Activated T-helper 2 cell treated with anti-CD3 and anti-CD28 coated beads, Interferon-gamma antibody, Interleukin-2, Interleukin-4, amounts not matched to agents 10 μg/mL and 5 μg/mL and 100 μg/mL, durations not matched to agents 14 hours and 24 hours and 36 hours (primary cell): ENCODE measurements at places on chromosomes 5 and 9.

- H3K36me3 ChIP-seq, result no peaks in the 10 kb centered on the region
- no peaks in the 10 kb centered on the region for H3K4me1 ChIP-seq
- H3K27me3 ChIP-seq, result no peaks in the 10 kb centered on the region
- no peak overlapping the region for H3K27ac ChIP-seq
- DNase-seq, result no peak
Observed at GRCh38 chr5:32973646-32974045, 262.5 kb downstream of the NPR3 start.

- peaks cover 4% of the 10 kb centered on the region for H3K4me1 ChIP-seq
- H3K27me3 ChIP-seq, result peaks cover 24% of the 10 kb centered on the region
- peak overlapping the region; percentile 68 for H3K4me3 ChIP-seq
- no peak for DNase-seq
Observed at GRCh38 chr9:134325096-134325812, 1.0 kb upstream of the RXRA start.

- no peak for DNase-seq
- peaks cover 85% of the 10 kb centered on the region for H3K36me3 ChIP-seq
- H3K27ac ChIP-seq, result no peak overlapping the region
- no peaks in the 10 kb centered on the region for H3K27me3 ChIP-seq
- H3K4me1 ChIP-seq, result peaks cover 11% of the 10 kb centered on the region
- no peak overlapping the region for H3K4me3 ChIP-seq
Observed at GRCh38 chr9:2082772-2083171, 67.6 kb downstream of the SMARCA2 start.

DNA sequence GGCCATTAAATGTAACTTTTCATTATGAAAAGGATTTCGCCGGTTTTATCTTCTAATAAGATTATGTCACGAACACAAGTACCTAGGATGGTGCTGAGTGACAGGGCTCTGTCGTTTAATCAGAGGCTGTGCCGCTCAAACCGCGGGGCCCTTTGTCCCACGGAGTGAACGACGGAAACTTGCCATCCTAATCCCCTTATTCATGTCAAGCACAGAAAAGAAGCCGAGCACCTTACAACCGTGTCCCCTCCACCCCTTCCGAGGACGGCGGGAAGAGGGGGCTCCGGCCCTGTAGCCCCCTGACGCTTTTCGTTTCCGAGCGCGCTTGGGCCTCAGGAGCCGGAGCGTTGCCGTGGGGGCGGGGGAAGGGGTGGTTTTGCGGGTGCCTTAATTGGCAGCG lies 11.2 kb downstream of the LMX1B start:
- H3K27ac ChIP-seq, result no peak overlapping the region
- peaks cover 3% of the 10 kb centered on the region for H3K4me1 ChIP-seq
- H3K4me3 ChIP-seq, result no peak overlapping the region
- H3K36me3 ChIP-seq, result no peaks in the 10 kb centered on the region
- H3K27me3 ChIP-seq, result peaks cover 90% of the 10 kb centered on the region
- no peak for DNase-seq

- no peak for DNase-seq
- H3K27ac ChIP-seq, result no peak overlapping the region
Observed at GRCh38 chr9:9170439-9171134, 1371.0 kb upstream of the DMAC1 start.

GRCh38 chr5:14149672-14150274 lies 6.6 kb downstream of the TRIO start:
- peaks cover 41% of the 10 kb centered on the region for H3K27me3 ChIP-seq
- H3K4me1 ChIP-seq, result peaks cover 5% of the 10 kb centered on the region
- no peak for DNase-seq
- H3K36me3 ChIP-seq, result no peaks in the 10 kb centered on the region

- H3K27me3 ChIP-seq, result no peaks in the 10 kb centered on the region
- no peak overlapping the region for H3K27ac ChIP-seq
- no peaks in the 10 kb centered on the region for H3K36me3 ChIP-seq
- H3K4me3 ChIP-seq, result no peak overlapping the region
- DNase-seq, result no peak
Observed at GRCh38 chr9:98161851-98162250, 30.6 kb downstream of the CORO2A start.

DNA sequence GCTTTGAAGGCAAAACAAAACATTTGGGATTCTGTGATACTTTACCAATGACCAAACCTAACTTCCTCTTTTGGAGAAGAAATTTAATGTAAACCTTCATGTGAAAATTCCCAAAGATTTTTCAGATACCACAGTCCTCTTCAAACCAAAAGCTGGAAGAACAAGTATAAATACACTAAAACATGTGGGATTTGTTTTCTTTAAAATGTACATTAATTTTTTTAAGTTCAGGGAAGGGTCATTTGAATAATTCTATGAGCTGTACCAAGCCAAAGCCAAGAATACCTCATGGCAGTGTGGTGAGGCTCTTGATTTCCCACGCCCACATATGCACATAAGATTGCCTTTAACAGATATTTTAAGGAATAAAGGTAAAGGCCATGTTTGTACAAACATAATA lies 28.4 kb upstream of the ITGA1 start:
- no peak for DNase-seq
- H3K4me3 ChIP-seq, result no peak overlapping the region
- peaks cover 11% of the 10 kb centered on the region for H3K4me1 ChIP-seq

DNA sequence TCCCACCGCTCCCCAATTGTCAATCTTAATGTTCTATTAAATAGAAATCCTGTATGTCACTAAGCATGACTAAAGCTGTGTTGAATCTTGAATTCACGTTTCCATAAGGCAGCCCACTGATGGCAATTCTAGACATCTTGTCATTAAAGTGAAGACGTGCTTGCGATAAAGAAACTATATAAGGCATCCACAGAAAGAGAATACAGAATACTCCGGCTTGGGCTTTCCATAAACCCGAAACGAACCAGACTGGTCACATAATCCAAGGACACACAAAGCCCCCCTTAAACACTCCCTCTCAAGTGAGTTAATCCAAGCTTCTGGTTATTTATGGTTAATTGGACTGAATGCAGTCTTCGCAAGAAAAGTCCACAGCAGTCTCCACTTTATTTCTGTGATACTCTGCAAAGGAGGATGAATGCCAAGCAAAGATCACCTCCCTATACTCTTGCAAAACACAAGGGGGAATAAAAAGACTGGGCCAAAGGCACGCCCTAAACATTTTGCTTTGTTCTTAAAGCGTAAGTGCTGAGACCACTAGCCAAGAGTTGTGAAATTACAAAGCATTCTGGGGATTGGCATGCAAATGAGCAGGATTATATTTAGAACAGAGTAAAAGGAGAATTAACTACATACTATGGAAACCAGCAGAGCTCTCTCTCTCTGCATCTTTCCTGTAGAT lies 54.7 kb downstream of the DPYSL3 start:
- peaks cover 60% of the 10 kb centered on the region for H3K27me3 ChIP-seq
- peak overlapping the region; percentile 20 for H3K4me3 ChIP-seq
- no peaks in the 10 kb centered on the region for H3K36me3 ChIP-seq
- no peak for DNase-seq
- no peak overlapping the region for H3K27ac ChIP-seq
- peaks cover 5% of the 10 kb centered on the region for H3K4me1 ChIP-seq

DNA sequence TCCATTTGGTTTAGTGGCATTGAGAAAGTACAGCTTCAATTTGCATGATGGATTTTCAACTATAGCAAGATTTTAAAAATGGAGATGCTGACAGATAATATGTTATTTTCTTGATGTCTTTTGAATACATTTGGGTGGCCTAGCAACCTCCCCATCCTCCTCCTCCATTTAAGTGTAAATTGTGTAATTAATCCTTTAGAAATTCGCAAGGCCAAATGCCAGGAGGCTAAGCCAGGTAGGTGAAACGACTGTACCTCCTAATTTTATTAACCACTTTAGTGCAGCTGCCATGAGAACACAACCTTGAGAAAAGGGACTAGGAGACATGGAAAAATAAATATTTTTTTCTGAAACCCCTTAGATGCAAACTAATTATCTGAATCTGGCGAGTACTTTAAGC lies 248.8 kb downstream of the MRPS30 start:
- H3K36me3 ChIP-seq, result no peaks in the 10 kb centered on the region
- H3K27ac ChIP-seq, result no peak overlapping the region
- DNase-seq, result no peak
- H3K27me3 ChIP-seq, result no peaks in the 10 kb centered on the region

DNA sequence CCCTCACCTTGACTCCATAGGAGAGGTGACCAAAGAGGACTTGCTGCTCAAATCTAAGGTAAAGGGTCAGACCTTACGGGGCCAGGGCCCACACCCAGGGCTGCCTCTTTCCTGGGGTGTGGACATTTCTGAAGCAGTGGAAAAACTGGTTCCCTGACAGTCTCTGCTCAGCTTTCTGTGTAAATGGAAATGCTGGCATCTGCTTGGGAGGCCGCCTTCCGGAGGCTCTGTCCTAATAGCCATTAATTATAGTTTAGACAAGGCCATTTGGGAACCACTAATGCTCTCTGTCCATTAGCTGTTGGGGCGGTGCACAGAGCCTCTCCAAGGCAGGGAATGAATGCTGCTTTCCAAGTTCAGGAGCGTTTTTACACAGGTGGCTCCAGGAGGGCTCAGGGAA lies 17.3 kb downstream of the USP20 start:
- no peaks in the 10 kb centered on the region for H3K27me3 ChIP-seq
- H3K4me3 ChIP-seq, result no peak overlapping the region

GRCh38 chr9:83047839-83048775 lies 14.8 kb downstream of the RASEF start:
- no peak for DNase-seq
- no peak overlapping the region for H3K4me3 ChIP-seq
- H3K27me3 ChIP-seq, result no peaks in the 10 kb centered on the region
- H3K27ac ChIP-seq, result no peak overlapping the region
- H3K36me3 ChIP-seq, result no peaks in the 10 kb centered on the region

GRCh38 chr5:72366324-72366976 lies 46.3 kb downstream of the PTCD2 start:
- DNase-seq, result peak; percentile 14
- H3K36me3 ChIP-seq, result peaks cover 28% of the 10 kb centered on the region
- H3K27me3 ChIP-seq, result no peaks in the 10 kb centered on the region
- peaks cover 11% of the 10 kb centered on the region for H3K4me1 ChIP-seq
- no peak overlapping the region for H3K4me3 ChIP-seq
- no peak overlapping the region for H3K27ac ChIP-seq

DNA sequence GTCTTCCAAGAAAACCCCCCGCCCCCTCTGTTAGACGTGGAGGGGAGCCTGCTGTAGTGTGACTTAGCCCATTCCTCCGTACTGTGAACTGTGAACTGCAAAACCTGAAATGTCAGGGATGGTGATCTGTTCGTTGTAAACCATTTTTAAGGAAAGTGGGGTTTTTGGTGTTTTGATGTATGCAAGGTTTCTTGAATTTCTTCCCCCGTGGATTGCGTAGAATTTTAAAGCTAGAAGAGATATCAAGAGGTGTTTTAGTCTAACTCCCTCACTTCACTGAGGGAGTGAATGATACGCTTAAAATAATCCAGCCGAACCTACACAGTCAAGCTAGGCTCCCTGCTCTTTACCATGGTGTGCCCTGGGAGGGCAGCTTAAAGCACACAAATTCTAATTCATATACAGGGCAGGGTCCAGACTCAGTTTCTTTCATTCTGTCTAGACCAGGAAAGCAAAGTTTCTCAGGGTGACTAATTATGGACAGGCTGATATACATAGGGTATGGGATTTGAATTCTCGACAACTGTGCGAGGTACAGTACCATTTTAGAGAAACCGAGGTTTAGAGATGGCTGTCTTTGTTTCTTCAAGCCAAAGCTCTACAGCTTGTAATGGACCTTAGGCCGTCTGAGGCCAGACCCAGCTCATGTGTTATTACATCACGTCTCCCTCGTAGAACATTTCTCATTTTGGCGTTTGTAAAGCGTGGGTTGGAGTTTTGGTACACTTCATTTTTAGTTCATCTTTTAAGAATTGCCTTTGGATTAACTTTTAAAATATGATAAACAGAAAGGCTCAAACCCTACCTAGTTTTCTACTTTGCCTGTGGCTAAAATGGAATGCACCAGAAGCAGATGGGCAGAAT lies 2.7 kb downstream of the PTGER4 start:
- no peak for DNase-seq
- peaks cover 71% of the 10 kb centered on the region for H3K36me3 ChIP-seq
- peaks cover 50% of the 10 kb centered on the region for H3K4me1 ChIP-seq
- peak overlapping the region; percentile 96 for H3K27ac ChIP-seq
- no peaks in the 10 kb centered on the region for H3K27me3 ChIP-seq

GRCh38 chr9:109604781-109605180 lies 106.7 kb upstream of the PTPN3 start:
- no peaks in the 10 kb centered on the region for H3K4me1 ChIP-seq
- no peak overlapping the region for H3K4me3 ChIP-seq
- DNase-seq, result no peak
- no peaks in the 10 kb centered on the region for H3K36me3 ChIP-seq
- peaks cover 3% of the 10 kb centered on the region for H3K27me3 ChIP-seq

DNA sequence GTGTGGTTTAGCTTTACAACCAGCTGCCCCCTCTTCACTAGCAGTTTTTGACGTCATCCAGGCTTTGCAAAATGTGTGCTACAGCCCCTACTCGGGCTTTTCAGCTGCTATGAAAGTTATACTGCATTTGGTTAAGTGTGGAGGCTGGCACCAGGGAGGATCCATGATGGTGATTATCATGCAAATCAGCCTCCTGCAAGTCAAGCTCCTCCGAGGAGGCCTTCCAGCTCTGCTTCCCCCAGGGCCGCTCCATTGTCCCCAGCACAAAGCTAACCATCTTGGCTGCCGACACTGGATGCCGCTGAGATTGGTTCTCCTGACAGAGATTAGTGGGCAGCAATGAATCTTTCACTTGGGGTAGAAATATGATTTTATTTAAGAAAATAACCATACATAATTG lies 159.6 kb downstream of the NR2F1-AS1 start:
- no peaks in the 10 kb centered on the region for H3K4me1 ChIP-seq
- H3K27ac ChIP-seq, result no peak overlapping the region
- DNase-seq, result no peak
- no peak overlapping the region for H3K4me3 ChIP-seq
- no peaks in the 10 kb centered on the region for H3K27me3 ChIP-seq
- no peaks in the 10 kb centered on the region for H3K36me3 ChIP-seq

GRCh38 chr5:160685695-160686094 lies 166.3 kb downstream of the ATP10B start:
- DNase-seq, result no peak
- H3K27me3 ChIP-seq, result peaks cover 7% of the 10 kb centered on the region
- H3K27ac ChIP-seq, result no peak overlapping the region
- no peaks in the 10 kb centered on the region for H3K4me1 ChIP-seq
- H3K4me3 ChIP-seq, result no peak overlapping the region
- no peaks in the 10 kb centered on the region for H3K36me3 ChIP-seq

GRCh38 chr9:73741316-73741715 lies 589.7 kb downstream of the ANXA1 start:
- H3K4me1 ChIP-seq, result no peaks in the 10 kb centered on the region
- DNase-seq, result no peak
- no peak overlapping the region for H3K27ac ChIP-seq
- H3K4me3 ChIP-seq, result no peak overlapping the region
- no peaks in the 10 kb centered on the region for H3K27me3 ChIP-seq

- peaks cover 4% of the 10 kb centered on the region for H3K4me1 ChIP-seq
- no peak overlapping the region for H3K27ac ChIP-seq
- peaks cover 3% of the 10 kb centered on the region for H3K36me3 ChIP-seq
- H3K27me3 ChIP-seq, result peaks cover 57% of the 10 kb centered on the region
Observed at GRCh38 chr5:2752821-2753439, 1.5 kb upstream of the IRX2 start.

DNA sequence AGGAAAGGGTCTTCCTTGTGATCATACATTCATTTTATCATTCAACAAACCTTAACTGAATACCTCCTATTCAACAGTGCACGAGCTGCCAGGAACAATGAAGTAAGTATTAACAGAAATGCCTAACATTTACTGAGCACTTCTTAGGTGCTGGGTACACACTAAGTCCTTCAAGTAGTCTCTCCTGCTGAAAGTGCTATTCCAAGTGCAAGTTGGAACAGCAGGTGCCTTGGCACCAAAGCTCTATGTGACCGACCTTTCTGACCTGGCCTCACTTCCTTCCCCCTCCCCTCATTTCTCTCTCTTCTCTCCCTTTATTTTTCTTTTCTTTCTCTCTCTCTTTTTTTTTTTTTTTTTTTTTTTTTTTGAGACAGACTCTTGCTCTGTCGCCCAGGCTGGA lies 94.5 kb downstream of the GRIA1 start:
- H3K36me3 ChIP-seq, result no peaks in the 10 kb centered on the region
- H3K27ac ChIP-seq, result no peak overlapping the region
- H3K4me1 ChIP-seq, result no peaks in the 10 kb centered on the region
